ENCODE measurements at places on chromosomes 5 and 9. TPM values are rescaled to one million over a fixed set of nuclear protein-coding genes. Genes with fewer than 3 reads are reported as not detected.

DNA sequence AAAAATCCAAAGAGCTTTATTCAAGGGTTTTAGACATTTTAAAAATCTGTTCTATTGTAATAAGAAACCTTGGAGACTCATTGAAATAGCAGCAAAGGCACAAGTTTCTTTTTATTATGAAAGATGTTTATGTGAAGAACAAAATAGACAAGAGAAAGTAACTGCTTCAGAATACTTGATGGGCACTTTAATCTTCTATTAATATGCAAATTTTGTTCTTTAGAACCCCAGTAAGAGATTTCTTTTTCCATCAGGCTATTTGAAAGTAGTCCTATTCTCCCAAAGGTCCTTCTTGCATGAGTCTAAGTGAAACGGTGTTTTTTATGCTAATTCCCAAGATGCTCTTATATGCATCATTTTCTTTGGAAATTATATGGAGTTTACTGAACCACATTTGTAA, 602.0 kb downstream of the EFNA5 start:
- DNase-seq = no peak

- no peak for DNase-seq
Observed at GRCh38 chr5:82911910-82912309, 165.3 kb downstream of the TMEM167A start.

DNA sequence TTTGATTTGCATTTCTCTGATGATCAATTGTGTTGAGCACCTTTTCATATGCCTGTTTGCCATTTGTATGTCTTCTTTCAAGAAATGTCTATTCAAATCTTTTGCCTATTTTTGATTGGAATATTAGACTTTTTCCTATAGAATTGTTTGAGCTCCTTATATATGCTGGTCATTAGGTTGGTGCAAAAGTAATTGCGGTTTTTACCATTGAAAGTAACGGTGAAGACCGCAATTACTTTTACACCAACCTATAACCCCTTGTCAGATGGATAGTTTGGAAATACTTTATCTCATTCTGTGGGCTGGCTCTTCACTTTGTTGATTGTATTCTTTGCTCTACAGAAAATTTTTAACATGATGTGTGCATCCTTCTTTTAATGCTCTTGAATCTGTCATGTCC, 113.2 kb upstream of the PRRC1 start:
- DNase-seq = no peak

Gene IL13
- polyA plus RNA-seq = not detected
